ENCODE measurements at places on chromosomes 13 and 19.

GRCh38 chr13:30806784-30807183, 71.4 kb downstream of the ALOX5AP start:
- DNase-seq = no peak

DNA sequence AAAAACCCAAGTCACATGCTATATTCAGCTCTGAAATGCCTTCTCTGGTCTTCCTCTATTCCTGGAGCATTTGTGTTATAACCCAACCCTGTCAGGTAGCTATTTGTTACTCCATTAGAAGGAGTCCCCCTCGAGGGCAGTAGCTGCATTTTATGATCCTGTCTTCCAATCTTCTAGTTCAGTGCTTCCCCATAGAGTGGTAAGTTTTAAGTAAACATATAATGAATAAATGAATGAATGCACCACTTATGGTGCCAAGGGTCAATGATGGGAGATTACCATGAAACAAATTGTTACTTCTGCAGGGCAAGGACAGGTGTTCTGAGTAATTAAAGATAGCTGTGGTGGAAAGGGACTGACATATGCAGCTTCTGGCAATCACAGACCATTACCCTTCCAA, 4.0 kb downstream of the RASL11A start:
- DNase-seq = no peak

DNA sequence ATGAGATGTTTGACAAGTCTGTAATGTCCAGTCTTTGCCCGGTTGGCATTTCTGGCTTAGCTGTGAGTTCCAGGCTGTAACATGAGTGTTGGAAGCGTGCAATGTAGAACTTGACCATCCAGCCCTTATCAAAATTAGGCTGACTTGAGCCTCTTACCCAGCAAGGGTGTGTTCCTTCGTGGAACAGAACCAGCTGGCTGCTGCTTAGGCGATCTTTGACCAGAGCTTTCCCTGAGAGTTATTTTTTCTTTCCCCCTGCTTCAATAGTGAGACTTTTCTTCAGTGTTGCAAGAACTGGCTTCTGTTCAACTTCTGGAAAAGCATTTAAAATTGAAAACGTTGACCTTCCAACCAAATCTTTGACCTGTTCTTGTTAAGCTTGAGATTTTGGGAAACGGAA, 6.5 kb downstream of the TNFSF13B start:
- no peak for DNase-seq

DNA sequence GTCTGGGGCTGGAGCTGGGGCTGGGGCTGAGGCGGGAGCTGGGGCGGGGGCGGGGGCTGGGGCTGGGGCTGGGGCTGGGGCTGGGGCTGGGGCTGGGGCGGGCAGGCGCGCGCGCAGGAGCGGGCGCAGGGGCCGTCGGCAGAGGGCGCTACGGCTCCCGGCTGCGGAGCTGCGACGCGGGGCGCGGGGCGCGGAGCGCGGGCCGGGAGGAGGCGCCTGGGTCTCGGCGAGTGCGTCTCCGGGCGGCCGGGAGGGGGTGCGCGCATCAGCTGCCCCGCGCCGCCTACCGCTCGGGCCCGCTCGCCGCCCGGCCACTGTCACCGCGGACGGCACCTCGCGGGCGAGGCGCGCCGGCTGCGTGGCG, 422 bp upstream of the MTUS2 start:
- peak; percentile 30 for DNase-seq

DNA sequence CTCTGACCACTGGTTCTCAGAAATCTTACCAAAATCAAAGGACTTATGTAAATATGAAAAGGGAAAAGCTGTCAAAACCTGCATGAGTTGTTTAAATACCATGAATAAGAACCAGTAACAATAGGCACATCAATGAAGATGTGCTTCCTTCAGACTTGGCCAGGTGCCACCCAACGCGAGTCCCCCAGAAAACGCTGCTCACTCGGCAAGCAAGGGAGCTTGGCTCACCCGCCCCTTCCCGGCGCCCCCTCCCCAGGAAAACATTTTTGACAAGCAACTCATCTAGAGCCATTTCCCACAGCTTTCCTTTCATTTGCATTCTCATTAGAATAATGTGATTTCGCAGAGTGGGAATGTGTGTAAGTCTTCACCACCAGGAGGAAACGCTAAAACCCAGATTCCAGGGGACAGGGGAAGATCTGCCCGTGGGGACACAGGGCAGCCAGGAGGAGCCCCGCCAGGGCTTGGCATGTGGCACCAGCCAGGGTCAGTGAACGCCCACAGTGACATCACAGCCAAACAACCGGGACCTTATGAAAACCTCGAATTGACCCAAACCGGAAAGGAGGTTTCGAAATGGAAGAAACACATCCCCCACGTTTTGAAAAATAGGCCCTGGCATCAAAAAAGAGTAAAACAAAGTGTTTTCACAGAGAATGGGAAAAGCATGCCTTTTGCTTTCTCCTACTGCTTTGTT, 366.2 kb upstream of the TSHZ3 start:
- DNase-seq = no peak

- peak; percentile 41 for DNase-seq
These were observed 6.5 kb upstream of the HSD17B14 start for GRCh38 chr19:48842789-48843162.

GRCh38 chr13:97749174-97749573, 204.3 kb upstream of the IPO5 start:
- no peak for DNase-seq

- no peak for DNase-seq
These were observed at the start of gene KIR2DL4 for GRCh38 chr19:54803410-54803809. Gene KIR2DL4, plus strand, starts transcription at chr19:54803610. Its CDS starts 42 bp downstream, at chr19:54803652.
